ENCODE measurements at places on chromosomes 1 and 21.

DNA sequence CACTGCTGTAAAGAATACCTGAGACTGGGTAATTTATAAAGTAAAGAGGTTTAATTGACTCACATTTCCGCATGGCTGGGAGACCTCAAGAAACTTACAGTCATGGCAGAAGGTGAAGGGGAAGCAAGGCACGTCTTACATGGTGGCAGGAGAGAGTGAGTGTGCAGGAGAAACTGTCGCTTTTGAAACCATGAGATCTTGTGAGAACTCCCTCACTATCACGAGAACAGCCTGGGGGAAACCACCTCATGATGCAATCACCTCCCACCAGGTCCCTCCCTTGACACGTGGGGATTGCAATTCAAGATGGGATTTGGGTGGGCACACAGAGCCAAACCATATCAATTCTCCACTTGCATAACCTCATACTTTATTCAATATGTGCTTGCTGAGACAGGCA is 76.6 kb downstream of the GIPC2 start:
- DNase-seq: no peak

GRCh38 chr1:83641796-83642443 is 357.0 kb downstream of the TTLL7 start:
- DNase-seq: no peak

DNA sequence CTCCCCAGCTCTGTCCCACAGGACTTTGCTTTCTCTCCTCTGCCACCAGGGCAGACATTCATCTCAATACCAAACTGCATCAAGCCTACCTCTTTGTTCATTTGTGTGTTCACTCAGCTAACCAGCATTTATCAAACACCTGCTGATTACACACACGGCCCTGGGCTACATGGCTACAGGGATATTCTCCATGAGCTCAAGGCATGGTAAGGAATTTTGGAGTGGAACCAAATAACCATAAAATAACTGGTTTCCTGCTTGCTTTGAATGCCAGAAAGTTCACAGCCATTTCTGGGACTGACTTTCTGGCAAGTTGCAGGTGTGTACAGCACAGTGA is 54.6 kb downstream of the LDLRAD2 start:
- no peak for DNase-seq

DNA sequence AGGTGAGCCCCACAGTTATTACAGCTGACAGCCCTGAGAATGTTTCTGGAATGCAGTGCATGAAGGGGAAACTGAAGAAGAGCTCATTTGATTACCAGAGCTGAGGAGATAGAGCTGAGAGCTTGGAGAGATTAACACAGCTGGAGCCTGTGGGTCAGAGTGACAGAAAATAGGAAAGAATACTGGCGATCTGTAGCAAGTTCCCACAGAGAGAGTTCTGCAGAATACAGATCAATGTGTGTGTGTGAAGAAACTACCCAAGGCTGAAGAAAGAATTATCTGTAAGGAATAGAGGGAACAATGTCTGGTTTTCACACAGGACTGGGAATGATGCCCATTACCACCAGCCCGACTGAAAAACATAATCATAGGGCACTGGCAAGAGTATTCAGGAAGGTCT is 103.6 kb upstream of the SNX7 start:
- DNase-seq: no peak

GRCh38 chr21:46620846-46621245 is 14.6 kb upstream of the PRMT2 start:
- no peak for DNase-seq

GRCh38 chr1:86069757-86070145 is 86.8 kb downstream of the COL24A1 start:
- DNase-seq: no peak

GRCh38 chr1:163609858-163610257 is 288.1 kb downstream of the NUF2 start:
- no peak for DNase-seq

- no peak for DNase-seq
These were observed 17.3 kb upstream of the KLF17 start for GRCh38 chr1:44101328-44101727.

- DNase-seq: peak; percentile 57
These were observed 62.4 kb upstream of the DIRAS3 start for GRCh38 chr1:68112835-68113243.

GRCh38 chr1:192418552-192419285 is 101.9 kb downstream of the RGS21 start:
- DNase-seq: no peak

GRCh38 chr1:187629075-187629474 is 800.3 kb downstream of the PLA2G4A start:
- DNase-seq: no peak

- DNase-seq: no peak
These were observed 66.3 kb downstream of the CD58 start for GRCh38 chr1:116504308-116505156.

- DNase-seq: no peak
These were observed 21.8 kb downstream of the LPAR3 start for GRCh38 chr1:84871181-84871580.

- DNase-seq: no peak
These were observed 8.8 kb downstream of the CDA start for GRCh38 chr1:20597650-20598049.

GRCh38 chr1:81801651-81802456 is 1.1 kb downstream of the ADGRL2 start:
- DNase-seq: no peak

GRCh38 chr1:36339215-36339614 is 15.8 kb upstream of the EVA1B start:
- DNase-seq: no peak

GRCh38 chr1:8078176-8078671 is 52.1 kb upstream of the ERRFI1 start:
- DNase-seq: peak; percentile 73

GRCh38 chr1:227709451-227709850 is 25.7 kb downstream of the JMJD4 start:
- DNase-seq: peak; percentile 9

- no peak for DNase-seq
These were observed 83.8 kb downstream of the TPR start for GRCh38 chr1:186291271-186291670.

GRCh38 chr1:247415423-247416361 is at the start of gene NLRP3:
Gene NLRP3 (plus strand): TSS chr1:247416173. CDS start chr1:247418801, 2,628 bp downstream.
- DNase-seq: no peak
